ENCODE measurements at places on chromosomes 6 and 20.

- no peak for DNase-seq
These were observed 27.6 kb downstream of the HCK start for GRCh38 chr20:32079655-32080109.

DNA sequence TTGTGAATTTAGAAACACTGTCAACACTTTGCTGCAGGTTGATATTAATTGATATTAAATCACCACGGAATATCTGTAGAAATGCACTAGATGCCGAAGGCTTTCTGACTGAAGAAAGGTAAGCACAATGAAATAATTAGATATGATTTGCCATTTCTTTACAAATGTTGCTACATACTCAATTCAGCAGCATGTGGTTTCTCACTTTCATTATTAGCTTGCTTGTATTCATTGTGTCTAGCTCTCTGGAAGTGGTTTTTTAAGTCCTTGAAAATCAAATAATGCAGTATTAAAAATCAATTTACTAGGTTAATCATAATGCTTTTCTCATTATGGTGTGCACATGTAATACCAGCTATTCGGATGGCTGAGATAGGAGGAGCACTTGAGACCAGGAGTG is 231.3 kb upstream of the MARCKS start:
- DNase-seq = no peak

DNA sequence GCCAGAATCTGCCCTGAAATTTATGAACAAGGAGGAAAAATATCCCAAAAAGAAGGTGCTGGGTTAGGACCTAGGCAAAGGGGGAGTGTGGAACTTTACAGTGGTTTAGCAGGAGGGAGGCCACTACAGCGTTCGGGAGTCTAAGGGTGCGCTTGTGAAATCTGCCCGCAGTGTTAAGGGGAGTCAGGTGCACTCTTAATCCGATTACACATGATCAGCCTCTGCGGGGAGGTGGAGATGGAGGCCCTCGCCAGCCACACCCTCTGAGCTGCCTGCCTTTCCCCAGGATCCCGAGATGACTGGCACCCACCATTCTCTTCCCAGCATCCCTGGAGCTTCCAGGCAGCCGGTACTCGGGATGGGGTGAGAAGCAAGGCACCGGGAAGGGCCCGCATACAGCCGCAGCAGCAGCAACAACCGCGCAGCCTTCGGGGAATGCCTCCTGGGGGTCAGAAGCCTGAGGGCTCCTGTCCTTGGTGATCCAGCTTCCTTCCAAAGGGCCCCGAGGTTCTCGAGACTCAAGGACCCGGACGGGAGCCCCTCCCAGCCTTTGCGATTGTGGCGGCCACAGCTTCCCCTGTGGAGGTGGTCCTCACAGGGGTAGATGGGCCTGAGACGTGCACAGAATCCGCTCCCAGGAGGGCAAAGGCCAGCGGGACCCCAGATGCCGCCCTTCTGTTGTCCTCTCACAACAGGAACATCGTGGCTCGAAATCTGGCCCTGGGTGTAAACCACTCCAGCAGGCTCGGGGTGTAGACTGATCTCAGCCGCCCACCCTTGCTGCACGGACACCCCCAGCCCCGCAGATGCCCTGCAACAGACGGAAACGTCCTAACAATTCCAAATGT is 57.3 kb upstream of the CST7 start:
- no peak for DNase-seq

DNA sequence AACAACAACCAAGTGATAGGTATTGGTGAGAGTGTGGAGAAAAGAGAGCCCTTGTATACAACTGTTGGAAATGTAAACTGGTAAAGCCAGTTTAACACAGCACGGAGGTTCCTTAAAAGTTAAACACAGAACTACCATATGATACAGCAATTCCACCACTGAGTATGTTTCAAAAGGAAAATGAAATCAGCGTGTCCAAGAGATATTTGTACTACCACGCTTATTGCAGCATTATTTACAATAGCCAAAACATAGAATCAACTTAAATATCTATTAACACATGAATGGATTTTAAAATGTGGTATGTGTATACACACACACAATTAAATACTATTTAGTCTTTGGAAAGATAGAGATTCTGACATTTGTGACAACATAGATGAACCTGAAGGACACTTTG is 1.1 kb downstream of the PTCHD4 start:
- peak; percentile 59 for DNase-seq

DNA sequence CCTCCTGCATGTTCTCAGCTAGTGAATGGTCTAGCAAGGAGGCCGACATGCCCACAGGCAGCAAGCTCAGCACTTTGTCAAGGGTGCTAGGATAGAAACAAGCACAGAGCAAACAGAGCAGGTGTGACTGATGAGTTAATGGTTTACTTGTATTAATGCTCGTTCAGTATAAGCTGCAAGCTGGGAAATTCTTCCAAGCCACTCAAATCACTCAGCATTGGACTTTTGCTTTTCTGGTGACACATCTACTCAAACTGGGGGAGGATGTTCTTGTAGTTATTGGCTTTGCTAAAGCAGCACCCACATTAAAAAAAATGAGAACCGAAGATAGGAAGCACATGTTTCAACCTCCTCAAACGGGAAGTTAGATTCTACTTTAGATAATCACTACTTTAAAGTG is 43.1 kb upstream of the NEDD9 start:
- no peak for DNase-seq

DNA sequence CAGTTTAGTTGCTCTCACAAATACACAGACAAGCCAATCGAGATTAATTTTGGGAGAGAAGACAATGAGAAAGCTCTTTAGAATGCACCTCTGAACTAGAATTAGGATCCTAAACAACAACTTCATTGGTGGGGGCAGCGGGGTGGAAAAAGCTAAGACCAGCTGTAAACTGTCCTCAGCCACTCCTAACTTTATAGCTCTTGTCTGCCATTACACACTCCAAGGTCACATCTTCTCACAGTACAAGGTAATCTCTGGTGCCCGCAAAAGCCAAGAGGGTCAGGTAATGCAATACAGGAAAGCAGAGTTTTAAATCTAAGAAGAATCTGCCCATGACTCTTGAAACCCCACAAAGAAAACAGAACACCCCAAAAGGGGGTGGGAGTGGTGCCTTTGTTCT is 17.8 kb upstream of the IL22RA2 start:
- no peak for DNase-seq

GRCh38 chr20:19817017-19817416 is 59.0 kb downstream of the RIN2 start:
- DNase-seq = peak; percentile 94

DNA sequence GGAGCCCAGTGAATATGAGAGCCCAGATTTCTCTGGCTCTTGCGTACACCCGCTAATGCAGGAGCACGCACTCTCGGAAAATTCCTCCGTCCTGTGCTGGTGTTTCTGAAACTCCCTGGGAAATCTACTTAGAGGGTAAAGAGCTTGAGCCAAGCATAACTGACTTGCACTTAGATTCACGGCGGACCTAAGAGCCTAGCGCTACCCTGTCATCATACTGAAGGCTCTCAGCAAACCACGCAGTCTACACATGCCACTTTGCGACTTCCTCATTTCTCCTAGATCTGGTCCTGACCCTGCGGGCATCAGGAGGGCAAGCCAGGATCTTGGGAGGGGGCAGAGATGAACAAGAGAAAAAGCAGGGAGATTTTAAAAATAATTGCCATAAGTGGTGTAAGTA is 324.7 kb downstream of the CD83 start:
- no peak for DNase-seq

DNA sequence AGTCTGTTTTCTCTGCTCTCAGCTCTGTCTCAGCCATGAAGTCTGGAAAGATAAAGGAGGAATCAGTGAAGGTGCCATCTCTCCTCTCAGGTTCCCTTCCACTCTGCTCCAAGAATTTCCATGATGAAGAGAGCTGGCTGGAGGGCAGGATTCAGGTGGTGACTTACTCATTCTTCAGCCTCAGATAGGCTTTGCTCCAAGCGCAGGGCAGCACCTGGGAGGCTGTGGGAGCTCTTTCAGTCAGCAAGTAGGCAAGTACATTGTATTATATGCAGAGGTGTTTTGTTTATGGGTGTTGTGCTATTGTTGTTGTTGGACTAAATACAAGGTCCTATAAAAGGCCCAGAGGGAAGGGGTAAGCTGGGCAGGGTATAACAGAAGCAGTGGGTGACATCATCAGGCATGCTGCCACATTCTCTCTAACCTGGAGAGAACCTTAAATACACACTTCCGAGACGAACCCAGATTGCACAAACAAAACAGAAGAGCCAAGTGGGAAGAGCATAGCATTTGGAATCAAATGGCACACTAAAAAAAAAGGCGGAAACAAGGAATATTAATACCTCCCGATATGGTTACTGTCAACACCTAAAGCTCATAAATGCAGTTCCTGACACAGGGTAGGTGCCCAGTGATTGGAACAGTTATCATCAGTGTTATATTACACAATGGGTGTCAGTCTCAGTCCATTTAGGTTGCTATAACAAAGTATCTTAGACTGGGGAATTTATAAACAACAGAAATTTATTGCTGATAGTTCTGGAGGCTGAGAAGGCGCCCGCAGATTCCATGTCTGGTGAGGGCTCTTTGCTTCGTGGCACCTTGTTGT is 14.5 kb upstream of the PSMG4 start:
- DNase-seq = no peak
